ENCODE measurements at places on chromosomes 3 and 15.

DNA sequence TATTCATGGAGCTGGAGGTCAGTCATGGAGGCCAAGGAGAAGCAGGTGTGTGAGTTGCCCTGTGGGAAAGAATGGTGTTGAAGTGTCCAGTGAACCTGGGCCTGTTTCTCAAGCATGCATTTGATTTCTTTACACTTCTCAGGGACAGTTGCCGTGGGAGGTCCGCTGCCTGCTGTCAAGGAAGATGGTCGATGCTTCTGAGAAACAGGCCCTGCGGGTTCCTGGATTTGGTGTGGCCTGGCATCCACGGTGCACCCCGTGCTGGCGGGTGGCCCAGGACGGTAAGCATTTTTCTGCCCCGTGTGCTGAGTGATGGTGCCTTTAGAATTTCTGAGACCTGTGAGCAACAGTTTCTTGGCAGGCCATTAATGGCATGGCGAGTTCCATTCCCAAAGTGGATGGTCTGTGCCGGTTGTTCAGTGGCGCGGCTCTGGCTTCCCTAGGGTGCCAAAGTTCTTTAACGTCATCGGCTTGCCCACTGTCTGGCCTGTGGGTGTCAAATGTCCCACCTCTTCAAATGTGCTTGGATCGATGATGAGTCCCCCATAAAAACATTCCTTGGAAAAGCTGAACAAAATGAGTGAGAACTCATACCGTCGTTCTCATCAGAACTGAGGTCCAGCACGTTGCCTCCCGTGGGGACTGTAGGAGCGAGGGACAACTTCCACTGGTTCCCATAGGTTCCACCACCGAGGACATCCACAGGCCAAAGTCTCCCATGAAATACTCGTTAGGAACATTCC, 107.2 kb downstream of the SNRPN start:
- DNase-seq = no peak

DNA sequence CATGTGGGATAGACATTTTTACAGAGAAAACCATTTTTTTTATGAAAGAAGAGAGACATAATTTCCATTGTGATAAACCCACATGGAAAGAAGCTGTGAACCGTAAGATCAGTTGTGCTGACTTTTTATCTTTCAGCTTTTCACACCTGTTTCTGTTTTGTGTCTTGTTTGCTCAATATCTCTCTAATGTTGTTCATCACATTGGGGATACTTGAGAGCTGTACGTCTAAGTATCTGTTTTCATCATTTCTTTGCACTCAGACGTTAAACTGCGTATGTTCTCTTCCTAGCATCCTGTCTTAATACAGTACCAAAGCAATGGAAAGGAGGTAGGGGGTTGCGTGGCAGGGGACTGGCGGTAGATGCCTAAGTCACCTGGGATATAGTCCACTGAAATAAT, 449.0 kb downstream of the NAALADL2 start:
- no peak for DNase-seq

- DNase-seq = no peak
These were observed 203.3 kb downstream of the CDIN1 start for GRCh38 chr15:36782681-36783080.

GRCh38 chr15:41562244-41562643, 3.2 kb downstream of the TYRO3 start:
- no peak for DNase-seq

- DNase-seq = no peak
These were observed 27.6 kb downstream of the CD200 start for GRCh38 chr3:112360561-112360960.

DNA sequence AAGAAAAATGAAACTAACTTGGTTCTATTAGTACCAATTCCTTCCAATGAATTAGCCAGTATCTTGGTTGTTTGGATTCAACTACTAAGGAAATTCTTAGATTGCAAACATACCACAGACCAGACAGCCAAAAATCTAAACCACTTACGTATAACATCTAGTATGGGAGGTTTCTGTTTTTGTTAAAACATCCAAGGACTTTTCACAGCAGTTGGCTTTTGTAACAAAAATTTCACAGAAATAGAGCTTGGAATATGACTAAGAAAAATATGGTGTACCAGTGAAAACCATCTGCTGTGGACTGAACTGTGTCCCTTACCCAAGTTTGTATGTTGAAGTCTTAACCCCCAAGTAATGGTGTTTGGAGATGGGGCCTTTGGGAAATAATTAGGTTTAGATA, 199.2 kb downstream of the OTOL1 start:
- no peak for DNase-seq

GRCh38 chr3:156689608-156690007, 15.2 kb downstream of the TIPARP start:
- DNase-seq = no peak

GRCh38 chr3:57983734-57984518, 24.3 kb upstream of the FLNB start:
- DNase-seq = peak; percentile 17

DNA sequence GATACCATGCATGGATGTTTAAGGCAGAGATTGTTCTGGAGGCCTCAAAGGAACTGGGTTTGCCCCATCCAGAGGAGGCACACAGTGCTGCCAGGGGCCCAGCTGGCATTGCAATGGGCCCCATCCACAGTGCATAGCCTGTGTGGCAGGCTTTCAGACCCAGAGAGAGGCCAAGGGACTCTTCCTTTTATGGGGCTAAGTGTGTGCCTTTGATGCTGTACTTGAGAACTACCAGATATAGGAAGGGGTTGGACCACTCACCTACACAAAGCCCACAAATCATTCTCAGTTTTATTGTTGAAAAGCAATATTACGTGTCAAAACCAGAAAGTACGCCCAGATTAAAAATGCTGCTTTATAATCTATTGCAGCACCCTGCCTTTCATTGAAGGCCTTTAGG, 134.9 kb downstream of the EPHB1 start:
- DNase-seq = no peak

GRCh38 chr3:39096775-39097174, 10.7 kb downstream of the GORASP1 start:
- DNase-seq = no peak

DNA sequence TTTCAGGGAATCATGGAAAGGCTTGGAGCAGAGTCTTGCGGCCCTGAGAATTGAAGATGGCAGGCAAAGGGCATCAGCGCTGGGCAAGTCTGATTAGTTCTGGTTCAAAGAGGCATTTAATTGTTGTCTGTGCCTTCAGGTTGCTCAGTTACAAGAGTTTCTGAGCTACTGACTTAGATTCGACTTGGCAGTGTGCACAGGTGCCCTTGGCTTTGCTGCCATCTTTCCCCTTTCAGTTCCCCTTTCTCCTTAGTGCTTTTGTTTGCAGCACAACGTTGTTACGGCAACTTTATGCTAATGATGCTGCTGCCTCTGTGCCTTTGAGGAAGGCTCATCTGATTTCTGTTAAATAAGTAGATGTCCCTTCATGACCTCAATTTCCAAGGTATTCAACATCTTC, 12.5 kb downstream of the P2RY14 start:
- DNase-seq = no peak

- no peak for DNase-seq
These were observed 85.5 kb downstream of the LARS2 start for GRCh38 chr3:45473841-45474240.

GRCh38 chr3:106172780-106173179, 304.0 kb upstream of the CBLB start:
- DNase-seq = no peak

DNA sequence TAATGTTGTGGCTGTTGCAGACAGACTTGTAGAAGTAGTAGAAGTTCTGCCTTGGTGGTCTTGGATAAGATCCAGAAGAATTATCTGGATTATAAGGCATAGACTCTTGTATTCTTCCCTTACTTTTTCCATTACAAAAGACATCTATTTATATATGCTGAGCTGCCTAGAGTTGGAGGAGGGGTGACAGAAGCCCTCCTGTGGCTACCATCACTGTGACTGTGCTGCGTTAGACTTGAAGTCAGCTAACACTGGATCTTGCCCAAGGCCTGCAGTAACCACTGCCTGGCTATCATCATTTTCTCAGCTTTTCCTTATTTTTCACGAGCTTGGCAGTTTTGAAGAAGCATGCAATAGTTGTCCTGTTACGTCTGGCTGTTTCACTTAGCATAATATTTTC, 684.8 kb upstream of the BCHE start:
- DNase-seq = no peak

- DNase-seq = no peak
These were observed 35.4 kb downstream of the PCOLCE2 start for GRCh38 chr3:142853270-142854168.

Measured in activated T-cell treated with anti-CD3 and anti-CD28 coated beads for 4 hours (primary cell).